ENCODE measurements at places on chromosomes 2 and 18.

GRCh38 chr2:200216310-200216709 lies 90.2 kb upstream of the SPATS2L start:
- DNase-seq: no peak

GRCh38 chr18:44693030-44693784 lies 12.5 kb downstream of the SETBP1 start:
- DNase-seq: peak; percentile 84

DNA sequence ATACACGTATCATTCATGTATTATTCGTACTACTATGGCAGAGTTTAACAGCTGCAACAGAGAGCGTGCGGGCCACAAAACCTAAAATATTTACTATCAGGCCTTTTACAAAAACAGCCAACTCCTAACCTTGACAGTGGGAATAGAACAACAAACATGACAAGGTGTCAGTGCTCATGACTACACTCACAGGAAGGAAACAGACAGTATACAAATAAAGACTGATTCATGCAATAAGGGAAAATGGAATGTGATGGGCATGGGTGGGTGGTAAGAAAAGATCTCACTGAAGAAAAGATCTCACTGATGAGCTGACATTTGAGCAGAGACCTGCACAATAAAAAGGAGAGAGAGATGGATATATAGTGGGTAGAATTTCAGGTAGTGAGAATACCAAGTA lies 347.8 kb downstream of the ALK start:
- DNase-seq: no peak

DNA sequence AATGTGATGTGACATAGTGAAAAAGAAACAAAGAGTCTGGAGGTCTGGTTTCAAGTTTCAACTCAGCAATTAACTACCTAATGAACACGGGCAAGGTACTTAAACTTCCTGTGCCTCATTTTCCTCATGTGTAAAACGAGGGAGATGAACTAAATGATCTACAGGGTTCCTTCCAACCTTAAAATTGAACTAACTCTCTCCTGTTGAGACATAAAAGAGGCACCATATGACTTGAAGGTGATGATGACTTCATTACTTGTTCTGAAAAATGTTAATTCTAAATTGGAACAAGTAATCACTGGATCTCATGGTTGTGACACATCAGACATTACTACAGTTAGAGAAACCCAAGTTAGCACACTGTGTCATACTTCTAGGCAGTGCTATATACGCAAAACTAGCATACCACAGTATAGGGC lies 8.9 kb upstream of the REL start:
- no peak for DNase-seq

DNA sequence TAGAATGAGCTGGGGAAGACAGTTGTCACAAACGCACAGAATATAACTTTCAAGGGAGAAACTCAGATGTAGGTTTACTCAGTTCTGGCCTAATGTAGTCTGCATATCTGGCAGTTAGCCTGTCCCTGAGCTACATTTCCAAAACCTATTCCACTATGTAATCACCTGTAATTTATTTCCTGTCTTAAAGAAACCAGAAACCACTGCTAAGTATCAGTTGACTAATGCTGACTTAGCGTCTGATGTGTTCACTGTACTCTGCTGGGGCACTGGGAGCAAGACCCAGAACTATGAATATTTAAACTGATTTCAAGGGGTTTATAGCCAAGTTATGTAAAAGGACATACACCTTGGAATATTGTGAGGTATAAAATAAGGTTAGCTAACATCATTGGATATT lies 1995.2 kb upstream of the PIK3C3 start:
- DNase-seq: no peak

Data from DMS53 (cell line).